ENCODE measurements at places on chromosomes 5 and 9. TPM values are rescaled to one million over a fixed set of nuclear protein-coding genes. Genes with fewer than 3 reads are reported as not detected.

TSLP gene
- not detected for total RNA-seq

- H3K27me3 ChIP-seq, result peaks cover 45% of the 10 kb centered on the region
- peak overlapping the region; percentile 55 for H3K4me3 ChIP-seq
- DNase-seq, result no peak
These were observed 3.5 kb upstream of the PRDM12 start for GRCh38 chr9:130660683-130661450.

DNA sequence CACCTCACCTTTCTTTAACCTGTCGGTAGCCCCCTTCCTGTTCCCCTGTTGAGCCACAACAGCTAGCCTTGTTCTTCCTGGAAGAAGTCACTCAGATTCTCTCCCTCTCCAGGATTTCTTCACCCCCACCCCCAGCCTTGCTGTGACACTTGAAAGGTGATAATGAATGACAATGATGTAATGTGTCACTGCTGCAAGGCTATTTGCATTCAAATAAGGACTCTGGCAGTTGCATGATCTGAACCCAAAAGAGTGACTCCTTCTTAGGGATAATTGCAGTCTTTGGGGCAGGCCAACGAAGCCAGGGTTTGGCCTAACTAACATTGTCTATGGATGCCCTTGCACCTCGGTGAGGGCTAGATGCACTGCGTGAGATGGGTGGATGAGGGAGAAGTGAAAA, 154.4 kb upstream of the CLINT1 start:
- no peaks in the 10 kb centered on the region for H3K27me3 ChIP-seq
- no peaks in the 10 kb centered on the region for H3K4me1 ChIP-seq
- no peak overlapping the region for H3K4me3 ChIP-seq
- DNase-seq, result no peak

GRCh38 chr5:6202149-6202967, 176.0 kb downstream of the MED10 start:
- no peaks in the 10 kb centered on the region for H3K27me3 ChIP-seq
- H3K36me3 ChIP-seq, result no peaks in the 10 kb centered on the region
- no peak for DNase-seq
- H3K4me1 ChIP-seq, result no peaks in the 10 kb centered on the region

GRCh38 chr5:6728011-6728794, 15.0 kb downstream of the TENT4A start:
- no peak for DNase-seq
- H3K36me3 ChIP-seq, result no peaks in the 10 kb centered on the region
- H3K27ac ChIP-seq, result no peak overlapping the region

DNA sequence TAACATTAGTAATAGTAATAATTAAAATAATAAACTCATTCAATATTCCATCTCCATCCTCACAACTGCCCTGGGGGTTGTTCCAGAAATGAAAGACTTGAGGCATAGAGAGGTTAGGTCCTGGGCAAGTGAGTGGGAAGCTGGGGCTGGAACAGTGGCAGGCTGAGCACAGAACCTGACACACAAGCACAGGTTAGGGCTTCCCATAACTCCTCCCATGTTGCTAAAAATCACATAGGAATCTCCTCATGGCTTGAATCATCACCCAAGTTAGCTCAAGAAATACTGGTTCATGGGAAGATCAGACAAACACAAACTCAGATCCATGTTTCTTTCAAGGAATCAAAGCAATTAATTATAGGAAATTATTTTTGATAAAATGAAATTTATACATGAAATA, 487.7 kb downstream of the SEMA5A start:
- H3K4me3 ChIP-seq, result no peak overlapping the region
- H3K27me3 ChIP-seq, result no peaks in the 10 kb centered on the region
- DNase-seq, result no peak
- no peaks in the 10 kb centered on the region for H3K36me3 ChIP-seq
